Right kidney (tissue), 9 donors: ENCODE measurements at places on chromosomes 7 and 10.

- peak; percentile 21 for DNase-seq
Measured at GRCh38 chr7:152341039-152341913, 94.5 kb downstream of the KMT2C start.

- no peak for DNase-seq
Measured at GRCh38 chr10:54284526-54285193, 516.4 kb downstream of the PCDH15 start.

GRCh38 chr10:85719408-85719807 is 647.2 kb downstream of the GRID1 start:
- DNase-seq: no peak

- DNase-seq: no peak
Measured at GRCh38 chr7:92615861-92616260, 25.7 kb upstream of the FAM133B start.

DNA sequence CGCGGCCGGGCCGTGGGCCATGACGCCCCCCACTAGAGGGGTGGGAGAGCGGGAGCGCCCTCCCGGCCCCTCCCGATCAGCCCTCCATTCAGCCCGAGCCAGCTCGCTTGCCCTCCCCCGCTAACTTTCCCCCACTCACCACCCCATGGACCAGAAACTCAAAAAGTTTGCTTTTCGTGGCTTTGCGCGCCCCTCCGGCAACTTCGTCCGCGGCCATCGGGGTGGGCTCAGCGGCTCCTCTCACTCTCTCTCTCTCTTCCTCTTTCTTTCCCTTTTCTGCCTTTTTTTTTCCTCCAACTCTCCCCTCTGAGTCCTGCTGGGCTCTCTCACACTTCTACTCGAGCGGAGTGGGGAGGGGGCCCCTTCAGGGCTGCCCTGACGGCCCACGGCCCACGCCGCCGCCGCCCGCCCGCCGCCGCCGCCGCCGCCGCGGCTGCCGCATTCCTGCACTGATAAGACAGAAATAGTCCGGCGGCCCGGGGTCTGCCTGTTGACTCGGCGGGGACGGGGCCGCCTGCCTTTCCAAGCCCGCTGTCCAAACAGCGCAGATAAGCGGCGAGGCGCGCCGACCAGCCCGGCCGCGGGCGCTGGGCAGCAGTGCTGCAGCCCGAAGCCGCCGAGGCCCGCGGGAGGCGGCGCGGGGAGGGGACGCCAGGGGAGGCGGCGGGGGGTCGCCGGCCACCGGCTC is at the start of gene SMARCD3:
Gene SMARCD3, minus strand, starts transcription at position 349 of the 688 bp plus-strand sequence. Its CDS starts 132 bp downstream, at position 217.
- DNase-seq: peak; percentile 90

GRCh38 chr10:29329420-29329819 is 40.5 kb downstream of the LYZL1 start:
- DNase-seq: no peak

GRCh38 chr7:77959080-77959479 is 160.5 kb downstream of the PHTF2 start:
- DNase-seq: no peak

DNA sequence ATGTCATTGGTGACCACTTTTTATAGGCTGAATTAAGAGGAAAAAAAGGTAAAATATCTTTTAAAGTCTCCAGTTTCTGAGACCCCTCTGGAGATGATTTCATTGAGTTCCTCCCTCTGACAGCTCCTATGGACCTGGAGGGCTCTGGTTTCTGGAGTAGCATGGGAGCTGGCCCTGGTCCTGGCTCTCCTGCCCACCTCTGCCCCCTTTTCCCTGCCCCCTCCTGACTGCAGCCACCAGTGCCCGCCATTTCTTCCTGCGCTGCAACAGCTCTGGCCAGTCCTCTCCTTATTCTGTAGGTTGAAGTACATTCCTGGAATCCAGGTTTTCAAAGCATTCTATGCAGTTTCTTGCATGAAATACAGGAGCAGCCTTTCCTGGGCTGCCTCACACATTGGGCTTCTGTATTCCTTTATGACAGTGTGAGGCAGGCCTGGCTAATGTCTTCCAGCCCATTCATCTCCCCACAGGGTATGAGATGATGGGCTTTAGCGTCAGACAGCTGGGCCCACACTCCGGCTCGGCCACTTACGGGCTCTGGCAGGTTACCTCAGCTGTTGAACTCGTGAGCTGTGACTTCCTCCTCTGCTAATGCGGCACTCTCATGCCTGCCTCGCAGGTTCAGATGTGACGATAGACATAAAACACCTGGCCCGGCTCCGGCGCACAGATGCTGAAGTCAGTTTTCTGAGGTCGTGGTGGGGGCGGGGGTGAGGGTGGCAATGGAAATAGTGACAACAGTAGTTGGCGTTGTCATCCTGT is 101.7 kb downstream of the MGMT start:
- peak; percentile 39 for DNase-seq

DNA sequence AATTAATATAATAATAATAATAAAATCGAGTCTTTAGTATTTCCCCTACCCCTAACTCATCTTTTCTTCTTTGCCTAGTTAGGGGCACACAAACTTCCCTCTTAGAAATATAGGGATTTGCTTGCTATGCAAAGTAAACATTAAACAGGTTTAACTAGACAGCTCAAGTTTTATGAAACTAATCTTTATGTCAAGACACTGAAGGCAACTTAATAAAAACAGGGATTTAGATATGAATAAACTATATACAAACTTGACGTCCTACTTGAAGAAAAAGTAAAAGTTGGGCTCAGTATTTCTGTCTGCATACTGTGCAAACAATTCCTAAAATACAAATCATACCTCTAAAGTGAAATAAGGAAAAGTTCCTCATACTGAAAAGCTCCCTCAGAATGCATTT is 52.1 kb upstream of the CAV2 start:
- no peak for DNase-seq

- peak; percentile 66 for DNase-seq
Measured at GRCh38 chr7:25405736-25406135, 177.4 kb upstream of the NPVF start.

DNA sequence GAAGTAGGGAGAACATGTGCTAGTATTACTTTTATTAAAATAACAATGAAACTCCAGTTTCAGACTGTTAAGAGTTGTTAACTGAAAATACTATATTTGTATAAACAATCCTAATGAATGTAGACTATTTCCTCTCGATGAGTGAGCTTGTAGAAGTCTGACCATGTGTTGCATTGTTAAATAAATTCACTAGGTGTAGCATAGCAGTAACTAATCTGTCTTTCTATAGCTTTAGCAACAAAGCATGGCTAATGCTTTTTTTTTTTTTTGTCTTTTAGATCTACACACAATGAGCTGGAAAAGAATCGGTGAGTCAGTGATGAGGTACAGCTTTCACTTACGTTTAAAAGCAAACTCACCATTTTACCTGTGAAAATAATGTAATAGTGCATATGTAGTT is 37.1 kb downstream of the MXI1 start:
- DNase-seq: no peak

DNA sequence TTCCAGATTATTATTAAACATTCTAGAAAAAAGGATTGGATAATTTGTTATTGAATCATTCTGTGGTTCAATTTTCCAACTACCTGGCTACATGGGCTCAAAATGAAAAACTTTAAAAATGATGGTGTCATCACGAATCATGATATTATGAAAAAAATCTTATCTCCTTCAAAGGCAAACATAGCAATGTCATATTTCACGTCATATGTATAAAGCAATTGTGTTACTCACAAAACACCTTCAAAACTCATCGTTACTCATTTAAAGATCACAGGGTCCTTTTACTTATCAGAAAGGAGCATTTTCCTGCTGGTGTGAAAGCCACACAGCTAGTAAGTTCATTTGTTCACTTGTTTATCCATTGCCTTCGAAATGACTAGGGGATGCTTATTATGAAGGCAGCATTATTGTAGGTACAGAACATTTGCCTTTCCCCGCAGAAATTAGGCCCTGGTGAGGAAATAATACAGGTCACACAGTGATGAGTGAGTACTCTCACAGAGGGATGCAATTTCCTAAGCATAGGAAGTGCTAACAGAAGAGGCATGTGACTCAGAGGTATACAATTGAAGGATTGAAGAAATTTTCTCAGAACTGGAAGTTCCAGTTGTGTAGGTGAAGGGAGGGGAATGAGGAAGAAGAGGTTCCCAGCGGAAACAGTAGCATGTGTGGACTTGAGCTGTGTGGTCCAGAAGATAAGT is 478.7 kb downstream of the INHBA start:
- no peak for DNase-seq

DNA sequence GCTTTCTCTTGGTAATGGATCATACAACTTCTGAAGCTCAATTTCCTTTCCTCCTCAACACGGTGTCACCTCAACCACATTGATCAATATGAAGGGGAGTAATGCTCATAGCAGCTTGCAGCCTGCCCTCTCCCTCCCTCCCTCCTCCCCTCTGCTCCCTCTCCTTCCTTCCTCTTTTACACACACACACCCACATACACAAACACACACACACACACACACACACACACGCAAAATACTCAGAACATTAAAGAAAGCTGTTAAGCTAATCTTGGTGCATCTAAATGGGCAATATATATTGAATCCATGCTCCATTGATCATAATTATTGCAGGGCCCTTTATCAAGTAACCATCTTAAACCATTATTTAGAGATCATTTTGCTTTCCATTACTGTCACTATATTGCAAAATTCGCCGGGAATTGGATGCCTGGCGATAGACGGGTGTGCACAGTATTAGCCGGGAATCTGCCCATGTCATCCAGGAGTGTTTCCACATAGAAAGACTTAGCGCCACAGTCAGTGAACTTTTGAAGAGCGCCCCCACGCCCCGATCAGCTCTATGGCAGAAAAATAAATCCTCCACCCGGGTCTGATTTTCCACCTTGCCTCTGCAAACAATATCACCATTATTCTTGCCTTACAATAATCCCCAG is 122.0 kb downstream of the PRLHR start:
- peak; percentile 35 for DNase-seq

DNA sequence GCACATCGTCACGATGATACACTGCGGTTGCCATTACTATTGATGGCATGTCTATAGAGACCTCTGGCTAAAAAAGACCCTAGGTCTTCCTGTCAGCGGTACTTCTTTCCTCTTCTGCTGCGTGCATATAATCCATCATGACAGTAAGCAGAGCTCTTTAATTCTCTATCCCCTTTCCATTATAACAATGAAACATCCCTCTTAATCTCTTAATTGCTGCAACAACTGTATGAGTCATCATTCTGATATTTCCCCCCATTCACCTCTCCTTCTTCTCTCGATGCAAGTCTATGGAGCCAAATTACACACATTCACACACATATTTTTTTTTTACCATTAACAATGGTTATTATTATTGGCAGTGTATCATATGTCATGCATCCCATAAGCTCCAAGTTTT is 45.2 kb upstream of the AKR1E2 start:
- DNase-seq: no peak

- no peak for DNase-seq
Measured at GRCh38 chr7:54253036-54253373, 289.2 kb upstream of the VSTM2A start.

- DNase-seq: no peak
Measured at GRCh38 chr7:51015581-51015980, 232.9 kb upstream of the GRB10 start.

GRCh38 chr7:99997545-99998137 is 17.8 kb upstream of the ZKSCAN1 start:
- DNase-seq: peak; percentile 90

DNA sequence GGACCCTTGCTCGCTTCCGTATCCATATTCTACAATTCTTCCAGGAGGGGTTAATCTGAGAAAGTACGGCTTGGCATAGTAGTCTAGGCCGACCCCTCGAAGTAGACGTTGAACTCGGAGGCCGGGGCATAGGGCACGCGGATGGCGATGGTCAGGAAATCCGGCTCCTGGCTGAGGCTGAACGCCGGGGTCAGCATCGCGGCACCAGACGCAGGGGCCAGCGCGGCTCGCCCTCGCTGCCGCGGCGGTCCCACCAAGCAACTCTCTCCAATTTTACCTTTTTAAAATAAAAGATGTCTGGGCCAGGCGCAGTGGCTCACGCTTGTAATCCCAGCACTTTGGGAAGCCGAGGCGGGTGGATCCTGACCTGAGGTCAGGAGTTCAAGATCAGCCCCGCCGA is 7.3 kb upstream of the SGMS1 start:
- no peak for DNase-seq

DNA sequence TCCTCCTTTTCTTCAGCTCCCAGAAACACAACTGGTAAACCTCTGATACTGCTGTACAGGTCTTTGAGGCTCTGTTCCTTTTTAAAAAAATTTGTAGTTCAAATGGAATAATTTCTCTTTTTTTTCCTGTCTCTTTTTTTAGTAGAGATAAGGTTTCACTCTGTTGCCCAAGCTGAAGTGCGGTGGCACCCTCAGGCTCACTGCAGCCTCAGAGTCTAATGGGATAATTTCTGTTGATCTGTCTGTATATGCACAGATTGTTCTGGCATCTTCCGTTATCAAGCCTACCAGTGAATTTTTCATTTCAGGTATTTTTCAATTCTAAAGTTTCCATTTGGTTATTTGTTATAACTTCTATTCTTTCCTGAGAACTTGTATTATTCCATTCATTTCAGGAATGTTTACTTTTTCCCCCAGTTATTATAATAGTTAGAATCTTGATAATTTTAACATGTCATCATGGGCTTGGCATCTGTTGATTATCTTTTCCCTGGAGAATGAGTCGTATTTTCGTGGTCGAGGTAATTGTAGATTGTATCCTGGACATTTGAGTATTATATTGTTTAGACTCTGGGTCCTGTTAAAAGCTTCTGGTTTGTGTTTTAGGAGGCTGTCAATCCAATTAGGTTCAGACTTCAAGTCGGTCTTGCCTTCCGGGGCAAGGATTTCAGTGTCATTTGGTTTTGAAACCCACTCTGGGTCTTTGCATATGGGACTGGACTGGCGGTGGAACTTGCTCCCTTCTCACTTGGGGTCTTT is 24.5 kb downstream of the CRCP start:
- DNase-seq: no peak

GRCh38 chr7:80249184-80249583 is 114.6 kb downstream of the GNAI1 start:
- DNase-seq: no peak

DNA sequence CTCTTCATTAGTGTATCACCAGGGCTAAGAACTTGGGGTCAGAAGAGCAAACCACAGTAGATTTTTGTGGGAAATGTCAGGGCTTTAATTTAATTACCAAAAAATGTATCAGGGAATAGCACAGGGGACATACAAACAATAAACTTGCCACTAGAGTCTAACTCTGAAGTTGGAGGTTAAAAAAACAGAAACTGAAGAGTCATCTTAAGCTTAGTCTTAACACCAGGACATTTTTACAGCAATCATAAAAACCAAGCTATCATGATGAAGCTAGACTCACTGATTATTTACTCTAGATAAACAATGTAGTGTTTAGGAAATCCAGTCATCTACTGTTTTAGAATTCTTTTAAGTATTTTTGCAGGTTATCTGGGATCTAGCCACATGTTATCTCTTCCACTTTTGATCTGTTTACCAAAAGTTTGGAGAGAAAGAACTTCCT is 48.4 kb upstream of the GLI3 start:
- DNase-seq: no peak

DNA sequence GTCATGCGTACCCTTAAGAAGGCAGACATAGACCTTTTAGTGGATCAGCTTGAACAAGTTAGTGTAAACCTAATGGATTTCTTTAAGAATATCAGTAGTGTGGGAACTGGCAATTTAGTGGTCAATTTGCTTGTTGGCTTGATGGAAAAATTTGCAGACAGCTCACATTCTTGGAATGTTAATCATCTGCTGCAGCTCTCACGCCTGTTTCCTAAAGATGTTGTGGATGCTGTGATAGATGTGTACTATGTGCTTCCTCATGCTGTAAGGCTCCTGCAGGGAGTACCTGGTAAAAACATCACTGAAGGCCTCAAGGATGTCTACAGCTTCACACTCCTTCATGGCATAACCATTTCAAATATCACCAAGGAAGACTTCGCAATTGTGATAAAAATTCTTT is 103.4 kb downstream of the ABCA13 start:
- DNase-seq: no peak
